Suppressor macrophage treated with lipopolysaccharide for 4 hours (primary cell): ENCODE measurements at places on chromosomes 1 and 21.
A peak's percentile ranks its signal among the peaks of the same experiment; 100 is the strongest.

- DNase-seq, result no peak
Measured at GRCh38 chr1:51557168-51557567, 38.1 kb upstream of the EPS15 start.

DNA sequence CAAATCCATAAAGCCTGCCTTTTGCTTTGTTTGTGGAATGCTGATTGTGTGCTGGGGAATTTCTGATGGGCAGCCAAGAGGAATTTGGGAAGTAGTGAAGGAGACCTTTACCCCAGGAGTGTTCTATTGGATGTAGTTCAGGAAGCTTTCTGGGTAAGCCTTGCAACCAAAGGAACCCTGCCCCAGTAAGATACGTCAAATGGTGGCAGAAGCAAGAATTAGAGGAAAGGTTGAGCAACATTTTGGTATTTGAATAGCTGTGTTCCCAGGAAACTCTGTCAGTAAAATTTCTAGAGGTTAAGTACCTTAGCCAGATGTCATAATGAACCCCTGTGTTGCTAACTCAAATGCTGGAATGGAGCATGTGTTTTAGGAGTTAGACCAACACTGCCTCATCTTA lies 6.4 kb downstream of the MGST3 start:
- no peak for DNase-seq

DNA sequence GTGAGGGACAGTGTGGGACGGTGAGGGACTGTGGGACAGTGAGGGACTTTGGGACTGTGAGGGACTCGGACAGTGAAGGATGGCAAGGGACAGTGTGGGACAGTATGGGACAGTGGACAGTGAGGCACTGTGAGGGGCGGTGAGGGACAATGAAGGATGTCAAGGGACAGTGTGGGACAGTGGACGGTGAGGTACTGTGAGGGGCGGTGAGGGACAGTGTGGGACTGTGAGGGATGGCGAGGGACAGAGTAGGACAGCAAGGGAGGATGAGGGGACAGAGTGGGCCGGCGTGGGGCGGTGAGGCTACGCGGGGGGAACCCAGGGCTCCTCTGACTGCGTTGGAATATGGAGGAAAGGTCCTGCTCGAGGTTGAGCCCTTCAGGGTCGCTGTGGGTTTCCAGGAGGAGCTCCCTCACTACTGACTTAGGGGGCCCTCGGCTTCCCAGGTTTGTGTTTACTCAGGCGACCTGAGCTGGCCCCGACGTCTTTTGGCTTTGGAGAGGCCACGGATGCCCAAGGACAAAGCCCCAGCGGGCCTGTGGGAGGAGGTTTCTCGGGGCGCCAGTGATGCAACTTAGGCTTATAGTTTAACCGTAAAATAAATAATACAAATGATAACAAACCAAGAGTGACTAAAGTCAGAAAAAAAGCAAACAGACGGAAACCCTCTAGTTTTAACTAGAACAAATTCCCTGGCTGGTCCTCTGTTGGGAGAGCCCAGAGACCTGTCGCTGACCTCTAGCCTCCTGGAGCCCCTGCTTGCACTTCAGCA lies 1.1 kb upstream of the ERRFI1 start:
- no peak for DNase-seq

DNA sequence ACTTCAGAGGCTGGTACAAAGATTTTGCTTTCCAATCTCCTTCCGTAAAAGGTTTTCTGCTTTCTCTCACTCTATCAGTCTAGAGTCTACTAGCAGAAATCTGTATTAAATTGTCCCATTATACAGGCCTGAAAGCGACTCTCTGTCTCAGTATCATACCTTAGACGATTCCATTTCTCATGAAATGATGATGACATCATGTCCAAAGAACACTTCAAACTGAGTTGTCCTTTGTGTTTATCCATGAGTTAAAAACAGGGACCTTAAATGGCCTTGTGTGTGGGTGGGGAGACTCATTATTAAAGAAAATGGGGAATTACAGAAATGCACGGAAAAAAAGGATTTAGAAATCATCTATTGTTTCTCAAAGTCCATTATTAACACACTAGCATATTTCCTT lies 21.0 kb upstream of the SLC44A3 start:
- DNase-seq, result peak; percentile 79

GRCh38 chr1:231181271-231181670 lies 19.4 kb downstream of the TRIM67 start:
- no peak for DNase-seq

DNA sequence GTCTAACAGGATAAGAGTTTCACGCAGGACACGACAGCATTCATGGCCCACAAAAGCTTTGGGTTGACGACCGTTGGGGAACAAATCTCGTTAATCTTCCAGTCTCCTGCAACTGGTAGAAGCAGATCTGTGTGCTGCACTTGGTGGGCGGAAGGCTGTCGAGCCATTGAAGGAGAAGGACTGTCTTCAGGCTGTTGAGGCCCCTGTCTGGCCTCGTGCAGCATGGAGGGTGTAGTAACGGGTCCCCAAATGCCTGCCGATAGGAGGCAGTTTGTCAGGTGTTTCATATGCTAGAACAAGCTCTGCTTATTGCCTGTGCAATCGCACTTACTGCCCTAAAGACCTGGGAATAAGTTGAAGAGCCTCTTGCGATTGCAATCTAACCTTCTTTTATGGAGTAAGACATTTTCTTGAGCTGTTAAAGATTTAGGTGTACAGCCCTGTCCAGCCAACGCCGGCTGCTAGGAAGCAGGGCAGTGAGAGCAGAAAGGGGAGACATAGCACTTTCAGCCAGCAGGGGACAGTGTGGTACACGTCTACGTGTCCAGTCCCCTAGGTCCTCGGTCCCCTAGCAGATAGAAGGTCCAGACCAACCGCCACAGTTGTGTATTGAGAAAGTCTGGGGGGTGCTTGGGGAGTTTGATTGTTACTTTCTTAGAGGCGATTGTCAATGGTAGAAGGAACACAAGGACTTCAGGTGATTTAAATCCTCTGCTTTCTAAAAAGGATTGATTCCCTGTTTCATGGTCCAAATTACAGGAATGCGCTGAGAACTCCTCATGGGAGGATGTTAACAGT lies 102.3 kb upstream of the TMPRSS2 start:
- DNase-seq, result peak; percentile 78

DNA sequence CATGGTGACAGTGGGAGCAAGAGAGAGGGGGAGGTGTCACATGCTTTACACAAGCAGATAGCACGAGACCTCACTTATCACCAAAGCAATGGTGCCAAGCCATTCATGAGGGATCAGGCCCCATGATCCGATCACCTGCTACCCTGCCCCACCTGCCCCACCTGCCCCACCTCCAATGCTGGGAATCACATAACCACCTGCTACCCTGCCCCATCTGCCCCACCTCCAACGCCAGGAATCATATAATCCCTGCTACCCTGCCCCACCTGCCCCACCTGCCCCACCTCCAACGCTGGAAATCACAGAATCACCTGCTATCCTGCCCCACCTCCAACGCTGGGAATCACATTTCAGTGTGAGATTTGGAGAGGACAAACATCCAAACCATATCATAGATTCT lies 10.6 kb upstream of the AIRE start:
- no peak for DNase-seq

GRCh38 chr1:27342778-27343638 lies 1.2 kb downstream of the SYTL1 start:
- no peak for DNase-seq

DNA sequence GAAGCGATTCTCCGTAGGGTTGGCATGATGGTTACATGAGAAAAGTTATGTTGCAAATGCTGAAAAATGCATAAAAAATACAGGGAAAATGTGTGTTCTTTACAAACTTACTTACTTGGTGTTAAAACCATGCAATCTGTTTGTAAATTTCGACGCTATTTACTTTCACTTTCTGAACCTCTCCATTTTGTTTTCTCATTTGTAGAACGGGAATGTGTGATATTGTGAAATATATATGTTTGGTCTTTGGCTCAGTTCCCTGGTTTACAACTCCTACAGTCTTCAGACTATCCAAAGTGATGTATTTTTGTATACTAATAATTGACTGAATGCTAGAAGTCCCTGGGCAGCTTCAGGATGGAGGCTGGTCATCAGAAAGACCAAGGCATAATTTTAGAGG lies 982.3 kb downstream of the ADGRL2 start:
- no peak for DNase-seq

DNA sequence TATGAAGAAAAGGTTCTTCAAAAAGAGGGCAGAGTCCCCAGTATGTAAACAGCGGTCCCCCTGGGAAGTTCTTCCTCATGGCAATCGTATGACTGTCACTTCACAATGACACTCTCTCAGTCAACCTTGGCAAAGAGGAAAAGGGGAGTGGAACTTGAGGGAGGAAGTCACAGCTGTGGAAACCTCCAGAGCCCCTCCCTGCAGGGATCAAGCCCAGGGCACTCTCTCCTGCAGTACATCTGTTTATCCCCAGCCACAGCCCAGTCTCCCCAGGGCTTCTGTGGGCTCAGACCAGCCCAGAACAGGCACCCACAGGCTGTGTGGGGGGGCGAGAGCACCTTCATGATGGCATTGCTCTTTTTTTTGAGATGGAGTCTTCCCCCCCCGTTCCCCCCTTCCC lies 2.0 kb downstream of the ATP13A2 start:
- peak; percentile 58 for DNase-seq

DNA sequence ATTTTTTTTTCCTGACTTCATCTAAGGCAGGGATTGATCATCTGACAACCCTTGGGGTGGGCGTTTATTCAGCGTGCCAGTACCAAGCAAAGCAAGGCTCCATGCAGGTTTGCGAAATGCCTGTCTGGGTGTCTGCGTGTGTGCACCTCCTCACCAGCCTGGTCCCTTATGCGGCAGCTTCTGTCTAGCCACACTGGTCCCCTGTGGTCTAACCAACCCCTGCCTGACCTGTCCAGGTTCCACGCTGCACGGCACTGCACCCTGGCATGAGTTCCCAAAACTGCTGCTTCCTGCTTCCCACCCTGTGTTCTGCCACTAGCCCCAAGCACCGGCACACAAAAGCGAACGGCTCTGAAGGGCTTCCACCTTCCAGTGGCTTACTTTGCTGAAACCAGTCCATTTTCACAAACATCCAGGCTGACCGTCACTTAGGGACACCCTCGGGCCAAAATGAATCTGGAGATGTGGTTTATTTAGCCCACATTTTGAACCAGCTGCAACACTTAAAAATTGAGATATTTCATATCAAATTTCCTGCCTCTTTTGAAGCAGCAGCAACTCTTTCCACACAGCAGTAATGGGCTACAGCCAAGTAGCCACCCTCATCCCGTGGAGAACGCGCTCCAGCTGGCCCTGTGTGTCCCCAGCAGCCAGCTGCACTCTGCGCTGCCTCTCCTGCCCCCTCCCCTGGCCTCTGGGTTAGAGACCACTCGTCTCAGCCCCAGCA lies 55.7 kb downstream of the HLCS start:
- DNase-seq, result no peak

DNA sequence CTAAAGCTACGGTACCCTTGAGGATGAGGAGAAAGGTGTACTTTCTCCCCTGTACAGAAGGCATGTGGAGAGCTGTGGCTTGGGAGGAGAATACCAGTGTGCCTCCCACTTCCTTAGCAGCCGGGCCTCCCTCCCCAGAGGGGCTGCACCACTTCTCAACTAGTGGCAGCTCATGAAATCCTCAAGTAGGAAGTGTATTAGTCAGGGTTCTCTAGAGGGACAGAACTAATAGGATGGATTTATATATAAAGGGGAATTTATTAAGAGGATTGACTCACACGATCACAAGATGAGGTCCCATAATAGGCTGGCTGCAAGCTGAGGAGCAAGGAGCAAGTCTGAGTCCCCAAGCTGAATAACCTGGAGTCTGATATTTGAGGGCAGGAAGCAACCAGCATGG lies 53.1 kb upstream of the PPP2R5A start:
- DNase-seq, result peak; percentile 52

- DNase-seq, result no peak
Measured at GRCh38 chr1:29586991-29587745, 350.8 kb downstream of the PTPRU start.

- no peak for DNase-seq
Measured at GRCh38 chr1:4528590-4528989, 125.8 kb upstream of the AJAP1 start.

- DNase-seq, result no peak
Measured at GRCh38 chr1:2360588-2361364, 30.6 kb downstream of the MORN1 start.

DNA sequence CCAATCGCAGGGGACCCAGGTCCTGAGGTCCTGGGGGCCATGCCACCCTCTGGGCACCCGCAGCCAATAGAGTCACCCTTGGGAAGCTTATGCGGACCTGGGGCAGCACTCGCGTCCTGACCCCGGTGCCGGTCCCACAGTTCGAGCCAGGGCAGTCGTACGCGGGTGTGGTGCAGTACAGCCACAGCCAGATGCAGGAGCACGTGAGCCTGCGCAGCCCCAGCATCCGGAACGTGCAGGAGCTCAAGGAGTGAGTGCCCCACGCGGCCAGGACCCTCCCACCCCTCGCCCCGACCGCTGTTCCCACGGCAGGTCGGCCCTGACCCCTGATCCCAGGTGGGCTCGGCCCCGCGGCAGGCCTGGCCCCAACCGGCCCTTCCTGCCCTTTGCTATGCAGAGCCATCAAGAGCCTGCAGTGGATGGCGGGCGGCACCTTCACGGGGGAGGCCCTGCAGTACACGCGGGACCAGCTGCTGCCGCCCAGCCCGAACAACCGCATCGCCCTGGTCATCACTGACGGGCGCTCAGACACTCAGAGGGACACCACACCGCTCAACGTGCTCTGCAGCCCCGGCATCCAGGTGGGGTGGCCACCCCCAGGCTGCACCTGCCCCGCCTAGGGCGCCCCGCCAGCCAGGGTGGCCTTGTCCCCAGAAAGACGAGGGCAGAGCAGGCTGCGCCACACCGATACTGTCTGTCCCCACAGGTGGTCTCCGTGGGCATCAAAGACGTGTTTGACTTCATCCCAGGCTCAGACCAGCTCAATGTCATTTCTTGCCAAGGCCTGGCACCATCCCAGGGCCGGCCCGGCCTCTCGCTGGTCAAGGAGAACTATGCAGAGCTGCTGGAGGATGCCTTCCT lies 20.5 kb downstream of the COL6A1 start:
- no peak for DNase-seq

DNA sequence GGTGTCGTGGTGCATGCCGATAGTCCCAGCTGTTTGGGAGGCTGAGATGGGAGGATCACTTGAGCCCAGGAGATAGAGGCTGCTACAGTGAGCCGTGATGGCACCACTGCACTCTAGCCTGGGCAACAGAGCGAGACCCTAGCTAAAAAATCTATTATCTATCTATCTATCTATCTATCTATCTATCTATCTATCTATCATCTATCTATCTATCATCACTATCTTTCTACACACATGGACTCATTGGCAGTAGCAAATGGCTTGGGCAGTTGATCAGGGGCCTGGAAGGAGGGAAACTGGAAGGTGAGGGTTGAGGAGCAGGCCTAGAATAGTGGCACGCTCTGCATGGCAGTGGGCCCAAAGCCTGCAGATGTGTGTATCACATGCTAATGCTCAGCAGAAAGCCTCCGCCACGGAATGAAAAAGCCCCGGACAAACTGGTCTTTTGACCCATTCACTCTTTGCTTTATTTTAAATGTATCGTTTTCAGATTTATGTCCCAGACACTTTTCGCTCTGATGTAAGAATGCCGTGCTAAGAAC lies 7.3 kb upstream of the HUNK start:
- DNase-seq, result no peak

GRCh38 chr21:41559658-41560631 lies 52.0 kb upstream of the TMPRSS2 start:
- DNase-seq, result peak; percentile 4

GRCh38 chr1:8002921-8003320 lies 23.2 kb downstream of the ERRFI1 start:
- DNase-seq, result no peak

- DNase-seq, result no peak
Measured at GRCh38 chr21:43370091-43370658, 56.8 kb downstream of the SIK1 start.

GRCh38 chr1:66381621-66382275 lies 152.2 kb upstream of the SGIP1 start:
- no peak for DNase-seq

GRCh38 chr1:167799747-167800146 lies 78.0 kb downstream of the MPZL1 start:
- no peak for DNase-seq
